ENCODE measurements at places on chromosomes 13 and 19.

- DNase-seq: no peak
Measured at GRCh38 chr19:54209811-54210494, 9.3 kb downstream of the RPS9 start.

DNA sequence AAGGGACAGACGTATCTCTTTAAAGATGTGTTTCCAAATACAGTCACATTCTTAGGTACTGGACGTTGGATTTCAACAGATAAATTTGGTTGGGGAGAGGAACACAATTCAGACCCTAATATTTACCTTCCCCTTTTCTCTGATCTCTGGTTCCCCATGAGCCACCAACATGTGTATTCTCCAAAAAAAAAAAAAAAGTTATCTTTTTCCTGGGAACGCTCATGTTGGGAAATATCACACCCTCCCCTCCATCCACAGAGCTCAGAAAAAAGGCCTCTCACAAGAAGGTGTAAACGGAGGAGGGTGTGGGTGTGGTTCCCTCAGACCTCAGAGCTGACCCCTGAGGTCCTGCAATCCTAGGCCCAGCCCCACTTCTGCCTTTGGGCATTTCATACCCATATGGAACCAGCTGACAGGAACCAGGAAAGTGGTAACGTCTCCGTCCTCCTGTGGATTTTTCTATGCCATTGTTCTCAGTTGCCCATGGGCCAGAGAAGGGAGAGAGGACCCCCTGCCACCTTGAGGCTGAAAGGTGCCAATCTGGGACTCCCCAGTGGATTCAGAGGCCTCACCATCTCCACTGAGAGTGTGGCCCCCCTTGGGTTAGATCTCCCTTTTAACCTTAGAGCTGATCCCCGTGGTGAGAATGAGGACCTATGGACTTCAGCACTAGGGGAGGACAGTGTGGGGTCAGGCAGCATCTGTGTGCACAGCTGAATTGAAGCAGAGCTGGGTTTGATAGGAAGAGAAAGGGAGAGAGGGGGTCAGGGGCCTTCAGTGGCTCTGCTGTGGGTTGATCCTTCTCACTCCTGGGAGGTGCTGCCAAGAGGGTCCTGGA, 8.4 kb upstream of the SIGLEC12 start:
- DNase-seq: no peak

DNA sequence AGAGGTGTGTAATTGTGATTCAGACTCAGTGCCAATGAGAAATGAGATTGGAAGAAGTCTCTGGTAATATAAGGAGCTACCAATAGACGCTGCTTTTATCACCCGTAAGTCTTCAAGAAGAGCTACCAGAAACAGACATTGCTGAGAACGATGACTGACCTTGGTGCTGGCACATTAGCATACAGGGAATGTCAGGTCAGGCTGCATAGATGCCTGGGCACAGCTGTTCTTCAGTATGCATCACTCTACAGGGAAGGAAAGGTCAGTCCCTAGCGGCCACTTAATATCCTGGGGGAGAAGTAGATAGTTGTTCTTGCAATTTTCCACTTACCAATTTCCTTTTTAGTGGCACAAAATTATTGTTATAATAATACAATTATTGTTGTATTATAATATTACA, 380.4 kb downstream of the PCDH9 start:
- DNase-seq: no peak

GRCh38 chr13:30105381-30105780, 202.0 kb downstream of the KATNAL1 start:
- no peak for DNase-seq

GRCh38 chr13:50731400-50731799, 112.1 kb downstream of the DLEU7 start:
- DNase-seq: no peak

DNA sequence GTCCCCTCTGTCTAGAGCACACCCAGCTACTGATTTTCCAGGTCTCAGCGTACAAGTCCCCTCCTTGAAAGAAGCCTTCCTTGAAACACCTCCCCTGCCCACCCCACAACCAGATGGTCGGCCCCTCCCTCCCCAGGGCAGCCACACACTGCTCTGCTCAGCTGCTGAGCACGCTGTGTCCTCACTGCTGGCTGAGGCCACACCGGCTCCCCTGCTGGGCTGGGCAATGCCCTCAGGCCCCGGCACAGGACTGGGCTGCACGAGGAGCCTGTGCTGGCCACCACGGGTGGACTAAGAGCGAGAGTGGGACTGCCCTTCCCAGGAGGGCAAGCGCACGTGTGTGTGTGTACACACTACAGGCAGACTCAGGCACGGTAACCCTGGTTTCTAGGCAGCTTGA, 11.8 kb upstream of the RSPH6A start:
- DNase-seq: no peak

Data from CD4-positive, alpha-beta T cell (primary cell).